ENCODE measurements at places on chromosomes 5 and 9. TPM values are rescaled to one million over a fixed set of nuclear protein-coding genes. Genes with fewer than 3 reads are reported as not detected.

The PDCD1LG2 gene
- total RNA-seq: 3.6 TPM

The ABLIM3 gene
- total RNA-seq: 129 TPM

DNA sequence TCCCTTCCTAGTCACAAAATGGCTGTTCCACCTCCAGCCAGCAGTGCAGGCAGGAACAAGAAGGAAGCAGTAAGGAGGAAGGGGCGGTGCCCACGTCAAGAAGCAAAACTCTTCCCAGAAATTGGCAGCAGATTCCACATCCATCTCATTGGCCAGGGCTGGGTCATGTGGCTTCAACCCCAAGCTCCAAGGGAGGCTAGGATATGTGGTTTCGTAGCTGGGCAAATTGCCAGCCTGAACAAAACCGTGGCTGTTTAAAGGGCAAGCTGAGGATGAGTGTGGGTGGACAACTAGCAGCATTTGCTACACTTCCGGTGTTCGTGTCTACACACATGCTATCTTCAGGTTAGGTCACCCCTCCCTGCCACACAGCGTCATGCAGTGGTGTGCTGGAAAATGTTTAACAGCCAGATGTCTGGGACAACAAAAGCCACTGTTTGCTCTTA, 92.1 kb upstream of the MAP1B start:
- DNase-seq: peak; percentile 72

The TEK gene
- total RNA-seq: 29.5 TPM

DNA sequence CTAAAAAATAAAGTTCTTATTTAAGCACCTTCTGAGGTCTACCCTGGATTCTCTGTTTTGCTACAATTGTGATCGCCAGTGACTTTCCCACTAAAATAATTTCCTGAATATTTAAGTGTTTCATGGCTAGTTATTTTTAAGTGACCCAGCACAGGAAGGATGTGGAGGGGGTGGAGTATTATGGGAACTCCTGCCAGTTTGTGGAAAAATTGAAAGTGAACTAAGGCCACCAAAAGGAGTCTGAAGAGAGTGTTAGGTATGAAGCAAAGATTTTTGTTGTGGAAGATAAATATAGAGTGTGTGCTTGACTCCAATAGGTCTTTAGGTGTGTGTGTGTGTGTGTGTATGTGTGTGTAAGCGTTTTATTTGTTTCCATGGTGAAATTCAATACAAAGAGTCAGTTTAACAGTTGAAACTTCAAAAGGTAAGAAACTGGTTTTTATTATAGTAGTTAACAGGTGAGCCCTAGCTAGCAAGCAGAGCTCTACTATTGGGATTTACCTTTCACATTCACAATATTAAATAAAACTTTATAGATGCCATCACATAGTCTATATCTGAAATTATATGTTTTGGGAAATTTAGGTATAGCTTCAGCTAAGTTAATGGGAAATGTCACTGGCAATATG, 25.6 kb downstream of the RASGRF2 start:
- no peak for DNase-seq

The RBM22 gene
- 28.2 TPM for total RNA-seq

DNA sequence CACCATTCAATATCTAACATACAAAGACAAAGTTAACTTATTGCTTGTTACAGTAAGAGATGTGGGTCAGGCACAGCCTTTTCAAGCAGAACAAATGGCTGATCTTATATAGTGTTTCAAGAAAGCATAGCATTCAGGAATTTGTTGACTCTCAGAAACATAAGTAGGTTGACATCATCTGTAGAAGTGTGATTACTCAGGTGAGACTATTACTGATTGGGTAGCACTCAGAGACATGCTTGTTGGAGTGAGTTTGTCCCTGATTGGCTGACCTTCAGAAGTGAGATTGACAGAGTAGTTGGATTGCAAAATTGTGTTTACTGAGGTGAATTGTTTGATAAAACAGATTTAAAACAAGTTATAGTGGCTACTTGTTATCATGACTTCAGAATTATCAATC, 30.7 kb upstream of the TNPO1 start:
- no peak for DNase-seq

GRCh38 chr9:94212531-94212930, 46.6 kb upstream of the ZNF169 start:
- DNase-seq: no peak

Measured in left cardiac atrium (tissue), 4 donors.